GM12891 (cell line): ENCODE measurements at places on chromosomes 7 and 10.

GRCh38 chr10:32530231-32530630, 84.3 kb downstream of the CCDC7 start:
- DNase-seq: no peak

DNA sequence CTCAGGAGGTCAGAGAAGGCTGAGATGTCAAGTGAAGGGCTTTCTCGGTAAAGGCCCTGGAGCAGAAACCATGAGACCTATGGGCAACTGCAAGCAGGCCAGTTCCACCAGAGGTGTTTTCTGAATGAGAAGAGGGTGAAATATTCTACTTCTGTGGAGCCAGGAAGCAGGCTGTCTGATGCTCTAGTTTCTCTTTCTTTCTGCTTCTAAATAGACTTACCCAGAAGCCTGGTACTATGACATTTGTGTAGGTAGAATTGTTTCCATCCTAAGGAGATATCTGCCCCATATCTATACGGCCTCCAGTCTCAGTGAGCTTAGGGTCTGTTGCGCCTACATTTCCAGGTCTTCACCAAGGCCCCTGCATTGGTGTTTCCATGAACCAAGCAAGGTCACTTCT, 73.4 kb upstream of the CC2D2B start:
- no peak for DNase-seq

DNA sequence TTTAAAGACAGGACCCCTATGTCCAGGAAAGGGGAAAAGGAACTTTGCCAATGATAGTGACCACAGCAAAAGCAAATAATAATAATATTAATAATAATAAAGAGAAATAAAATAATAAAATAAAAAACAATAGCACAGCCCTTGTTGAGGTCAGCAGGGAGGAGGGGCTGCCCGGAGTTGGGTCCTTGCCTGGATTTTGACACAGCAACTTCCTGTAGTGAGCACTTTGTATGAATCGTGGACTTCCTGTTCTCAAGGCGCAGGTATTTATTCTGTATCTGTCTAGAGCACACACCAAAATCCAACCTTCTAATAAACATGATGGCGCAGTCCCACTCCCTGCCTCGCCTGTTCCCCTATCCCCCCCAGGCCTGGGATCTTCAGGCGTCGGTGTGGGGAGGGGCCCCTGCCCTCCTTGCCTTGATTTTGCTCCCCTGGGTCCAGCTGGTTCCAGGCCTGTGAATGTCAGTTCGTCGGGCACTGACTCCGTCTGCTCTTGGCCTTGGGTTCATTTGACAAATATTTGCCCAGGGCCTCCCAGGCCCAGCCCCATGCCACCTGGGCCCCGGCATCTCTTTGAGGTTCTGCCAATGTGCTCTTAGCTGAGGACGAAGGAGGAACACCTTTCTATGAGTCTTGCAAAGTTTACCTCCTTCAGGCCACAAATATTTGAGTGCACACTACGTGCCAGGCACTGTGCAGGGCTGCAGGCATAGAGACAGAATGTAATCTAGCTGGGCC, 13.9 kb downstream of the TRIM8 start:
- no peak for DNase-seq

GRCh38 chr10:60123668-60124067, 217.3 kb upstream of the CCDC6 start:
- DNase-seq: no peak

DNA sequence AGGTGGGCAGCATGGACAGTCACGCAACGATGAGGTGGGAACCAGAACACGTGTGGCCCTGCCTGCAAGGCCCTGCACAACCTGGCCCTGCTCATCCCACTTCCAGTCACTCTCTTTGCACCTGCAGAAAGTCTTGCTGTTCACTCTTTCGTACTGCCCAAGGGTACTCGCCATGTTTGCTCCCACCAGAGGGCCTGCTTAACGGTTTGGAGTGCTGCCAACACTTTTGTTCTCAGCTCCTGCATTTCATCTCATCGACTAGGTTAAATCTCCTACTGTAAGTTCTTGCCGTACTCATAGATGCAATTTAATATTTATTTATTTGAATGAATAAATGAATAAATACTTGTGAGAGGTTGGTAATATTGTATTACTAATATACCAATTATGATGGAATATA, 315.3 kb downstream of the SDK1 start:
- DNase-seq: no peak

- no peak for DNase-seq
Measured at GRCh38 chr10:3135006-3135405, 37.6 kb downstream of the PITRM1 start.

DNA sequence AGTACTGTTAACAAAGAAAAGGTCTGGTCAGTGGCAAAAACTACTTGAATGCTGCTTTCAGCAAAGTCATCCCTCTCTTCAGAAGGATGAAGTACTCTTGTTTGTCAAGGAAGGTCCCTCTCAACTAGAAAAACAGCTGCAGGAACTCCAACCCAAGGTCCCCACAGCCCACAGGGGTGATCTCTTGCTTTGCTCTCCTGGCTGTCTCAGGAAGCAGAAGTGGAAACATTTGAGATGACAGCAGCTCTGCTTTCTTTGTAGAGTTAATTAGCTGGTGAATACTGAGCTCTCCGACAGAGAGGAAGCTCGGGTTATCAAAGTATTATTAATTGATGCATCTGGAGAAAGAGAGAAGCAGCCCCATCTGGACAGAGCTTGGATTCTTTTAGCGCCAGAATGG, 25.4 kb upstream of the LRGUK start:
- DNase-seq: no peak

GRCh38 chr7:17806631-17807030, 133.7 kb downstream of the SNX13 start:
- no peak for DNase-seq

GRCh38 chr10:21681156-21681555, 147.1 kb downstream of the MLLT10 start:
- no peak for DNase-seq

- DNase-seq: no peak
Measured at GRCh38 chr10:106111246-106111645, 1053.3 kb downstream of the SORCS1 start.

- DNase-seq: peak; percentile 75
Measured at GRCh38 chr7:21945454-21946221, at the start of gene CDCA7L. TSS of gene CDCA7L (minus strand) at chr7:21945899. CDS start at chr7:21945804, 95 bp downstream.

- DNase-seq: no peak
Measured at GRCh38 chr10:35493196-35494118, 111.7 kb upstream of the GJD4 start.

- DNase-seq: no peak
Measured at GRCh38 chr10:116237260-116237659, 35.7 kb downstream of the GFRA1 start.

GRCh38 chr7:158649279-158649678, 55.3 kb downstream of the NCAPG2 start:
- DNase-seq: no peak

- DNase-seq: no peak
Measured at GRCh38 chr10:58217612-58218011, 50.1 kb downstream of the IPMK start.

DNA sequence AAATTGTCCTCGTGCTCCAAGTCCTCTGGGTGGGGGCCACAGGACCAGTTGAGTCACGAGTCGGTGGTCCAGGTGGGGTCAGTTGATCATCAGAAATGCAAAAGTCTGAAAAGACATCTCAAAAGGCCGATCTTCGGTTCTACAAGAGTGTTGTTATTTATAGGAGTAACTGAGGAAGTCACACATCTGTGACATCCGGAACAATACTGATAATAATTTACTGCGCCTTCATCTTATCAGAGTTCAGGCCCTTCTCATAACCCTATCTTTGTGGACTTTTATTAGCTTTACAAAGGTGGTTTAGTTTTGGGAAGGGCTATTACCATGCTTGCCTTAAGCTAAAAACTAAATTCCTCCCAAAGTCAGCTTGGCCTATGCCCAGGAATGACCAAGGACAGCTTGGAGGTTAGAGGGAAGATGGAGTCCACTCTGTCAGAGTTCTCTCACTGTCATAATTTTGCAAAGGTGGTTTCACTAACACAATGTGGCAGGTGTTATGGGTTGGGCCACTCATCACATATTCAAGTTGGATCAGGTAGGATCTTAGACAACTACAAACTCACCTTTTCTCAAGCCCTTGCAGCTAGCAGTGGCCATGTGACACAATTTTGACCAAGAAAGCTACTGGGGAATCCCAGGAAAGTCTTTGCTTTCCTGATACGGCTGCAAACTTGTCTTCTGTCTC, 54.7 kb upstream of the CHST3 start:
- no peak for DNase-seq

- DNase-seq: no peak
Measured at GRCh38 chr10:6542999-6543430, 37.1 kb downstream of the PRKCQ start.

GRCh38 chr7:22718911-22719420, 8.0 kb upstream of the IL6 start:
- no peak for DNase-seq

DNA sequence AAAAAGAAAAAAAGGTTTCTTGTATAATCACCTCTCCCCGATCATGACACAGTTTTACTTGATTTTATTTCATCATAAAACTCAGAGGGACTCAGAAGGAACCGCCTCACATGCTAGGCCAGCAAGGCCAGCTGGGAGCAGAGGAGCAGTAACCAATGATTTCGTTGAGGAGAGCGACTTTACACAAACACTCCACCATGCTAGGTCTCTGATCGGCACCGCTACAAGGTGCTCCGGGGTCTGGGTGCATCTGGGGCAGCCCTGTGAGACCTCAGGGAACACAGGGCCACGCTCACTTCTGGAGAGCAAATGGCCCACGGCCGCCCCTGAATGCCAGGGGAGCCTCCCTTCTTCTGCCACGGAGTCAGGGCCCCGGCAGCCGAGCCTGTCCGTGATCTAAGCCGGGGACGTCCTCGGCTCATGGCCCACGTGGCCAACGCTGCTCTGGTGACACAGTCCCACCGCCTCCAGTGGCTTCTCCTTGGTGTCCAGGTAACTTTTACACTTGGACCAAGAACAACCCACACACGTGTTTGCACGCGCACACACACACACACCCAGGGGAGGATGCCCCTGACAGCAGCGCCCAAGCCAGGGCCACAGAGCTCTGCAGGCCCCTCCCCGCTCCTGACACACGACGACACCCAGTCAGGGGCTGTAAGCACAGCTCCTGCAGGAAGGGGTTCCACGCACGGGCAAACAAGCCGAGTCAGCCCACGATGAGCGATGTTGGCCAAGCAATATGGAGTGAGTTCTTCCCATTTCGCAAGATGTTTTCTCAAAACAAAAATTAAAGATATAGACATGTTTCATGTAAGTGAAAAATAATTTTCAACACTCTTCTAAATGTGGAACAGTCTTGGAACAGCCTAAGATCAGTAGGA, 332.3 kb downstream of the DNAJB6 start:
- no peak for DNase-seq

- no peak for DNase-seq
Measured at GRCh38 chr7:139953229-139953628, 109.5 kb downstream of the PARP12 start.

DNA sequence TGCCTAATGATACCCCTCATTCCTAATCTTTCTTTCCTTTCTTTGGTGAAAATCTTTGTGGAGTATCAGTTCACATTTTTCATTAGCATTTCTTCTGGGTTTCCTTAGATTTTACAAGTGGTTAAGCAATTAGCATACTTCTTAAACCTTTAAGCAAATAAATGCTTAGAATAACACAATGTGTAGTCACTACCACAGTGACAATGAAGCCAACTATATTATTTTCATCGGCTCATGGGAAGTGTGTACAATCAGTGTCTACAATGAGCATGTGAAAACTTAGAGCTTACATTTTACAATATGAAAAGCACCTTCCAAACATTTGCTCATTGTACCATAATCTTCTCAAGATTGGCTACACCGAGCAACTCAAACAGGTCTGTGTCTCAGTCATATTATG, 176.2 kb upstream of the PLXNA4 start:
- no peak for DNase-seq
